Daoy (cell line): ENCODE measurements at places on chromosomes 2 and 18.

GRCh38 chr2:100895402-100895801 is 75.5 kb downstream of the NPAS2 start:
- DNase-seq = no peak

- no peak for DNase-seq
These were observed 221.6 kb downstream of the ALPK2 start for GRCh38 chr18:58407263-58407648.

GRCh38 chr18:54479365-54479764 is 111.7 kb upstream of the DYNAP start:
- no peak for DNase-seq

GRCh38 chr2:223545830-223546229 is 56.3 kb downstream of the SCG2 start:
- no peak for DNase-seq

GRCh38 chr2:227642656-227643055 is 23.9 kb upstream of the SCYGR5 start:
- no peak for DNase-seq

- DNase-seq = no peak
These were observed 49.8 kb upstream of the SLC1A4 start for GRCh38 chr2:64939332-64939917.

GRCh38 chr2:105393373-105394055 is 5.3 kb downstream of the FHL2 start:
- no peak for DNase-seq

DNA sequence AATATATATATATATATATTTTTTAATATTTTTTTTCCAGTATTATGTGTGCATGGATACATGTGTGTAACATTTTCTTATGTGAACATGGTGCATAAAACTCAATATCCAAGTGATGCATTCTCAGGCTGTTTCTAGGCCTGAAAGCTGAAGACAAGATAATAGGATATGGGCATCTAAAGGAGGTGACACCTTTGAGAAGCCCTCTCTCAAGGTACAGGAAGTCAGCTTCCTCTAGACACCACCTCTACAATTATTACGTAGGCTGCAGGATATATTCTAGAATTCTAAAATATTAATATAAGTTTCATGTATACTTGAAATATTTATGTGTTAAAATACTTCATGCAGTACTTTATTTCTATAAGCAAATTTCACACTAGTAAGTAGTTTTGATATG is 327.5 kb downstream of the PTPRM start:
- no peak for DNase-seq

- no peak for DNase-seq
These were observed 427.5 kb upstream of the TRIB2 start for GRCh38 chr2:12289120-12289802.

GRCh38 chr18:73895701-73896100 is 251.9 kb downstream of the FBXO15 start:
- DNase-seq = no peak
